Occipital lobe (tissue), 3 donors: ENCODE measurements at places on chromosomes 11 and 22. TPM values are rescaled to one million over a fixed set of nuclear protein-coding genes. Genes with fewer than 3 reads are reported as not detected.

The TMEM45B gene
- total RNA-seq, result 0.31 TPM

The CCDC87 gene
- 0.62 TPM for total RNA-seq

The PKNOX2 gene
- 5.3 TPM for total RNA-seq

The CLDN5 gene
- total RNA-seq, result 83.8 TPM

The SEPTIN3 gene
- 130 TPM for total RNA-seq

The C2CD2L gene
- total RNA-seq, result 7.6 TPM

The ZW10 gene
- 14.0 TPM for total RNA-seq

- DNase-seq, result peak; percentile 3
Observed at GRCh38 chr11:58525037-58525614, 17.2 kb upstream of the OR5B21 start.

DNA sequence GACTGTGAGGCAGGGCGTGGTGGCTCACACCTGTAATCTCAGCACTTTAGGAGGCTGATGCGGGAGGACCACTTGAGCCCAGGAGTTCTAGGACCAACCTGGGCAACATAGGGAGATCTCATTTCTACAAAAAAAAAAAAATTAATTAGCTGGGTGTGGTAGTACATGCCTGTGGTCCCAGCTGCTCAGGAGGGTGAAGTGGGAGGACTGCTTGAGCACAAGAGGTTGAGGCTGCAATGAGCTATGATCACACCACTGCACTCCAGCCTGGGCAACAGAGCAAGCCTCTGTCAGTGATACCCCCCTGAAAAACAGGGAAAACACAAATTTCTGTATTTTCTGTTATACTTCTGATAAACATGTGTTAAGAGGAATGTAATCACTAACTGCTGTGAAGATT is 57.8 kb upstream of the ARHGAP32 start:
- DNase-seq, result no peak

DNA sequence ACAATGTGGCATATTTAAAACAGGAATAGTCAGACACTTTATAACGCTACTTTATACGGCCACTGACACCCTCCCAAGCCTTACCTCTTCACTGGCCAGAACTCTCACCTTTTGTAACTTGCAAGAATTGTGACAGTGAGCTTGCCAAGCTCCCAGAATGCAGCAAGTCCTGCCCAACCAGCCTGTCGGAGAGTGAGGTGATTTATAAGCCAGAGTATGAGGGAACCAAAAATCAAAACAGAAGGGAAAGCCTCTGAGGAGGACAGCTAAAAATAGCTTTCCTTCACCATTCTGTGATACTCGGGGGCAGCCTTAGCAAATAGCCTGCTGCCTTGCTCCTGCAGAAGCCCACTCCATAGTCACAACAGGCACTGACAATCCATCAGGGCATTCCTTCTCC is 229.7 kb downstream of the FAM76B start:
- DNase-seq, result no peak

- DNase-seq, result peak; percentile 51
Observed at GRCh38 chr22:37166675-37167066, 17.0 kb upstream of the IL2RB start.

DNA sequence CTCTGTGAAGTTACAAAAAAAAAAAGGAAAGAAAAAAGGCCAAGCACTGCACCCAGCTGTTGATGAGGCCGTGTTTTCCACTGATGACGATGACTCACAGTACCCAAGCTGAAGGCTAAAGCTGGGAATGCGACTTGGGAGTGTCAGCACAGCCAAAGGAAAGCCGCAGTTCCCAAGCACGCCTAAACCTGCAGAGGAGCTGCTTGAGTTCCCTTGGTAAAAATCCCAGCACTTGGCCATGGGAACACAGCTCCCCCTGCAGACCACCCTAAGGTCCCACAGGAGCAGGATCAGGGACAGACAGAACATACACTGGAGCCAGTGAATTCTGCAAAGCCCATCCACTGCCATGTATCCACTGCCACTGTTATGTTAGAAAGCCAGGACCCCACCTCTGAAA is 39.9 kb downstream of the SERGEF start:
- peak; percentile 68 for DNase-seq

- DNase-seq, result no peak
Observed at GRCh38 chr22:48335442-48336139, 1492.1 kb downstream of the BRD1 start.

DNA sequence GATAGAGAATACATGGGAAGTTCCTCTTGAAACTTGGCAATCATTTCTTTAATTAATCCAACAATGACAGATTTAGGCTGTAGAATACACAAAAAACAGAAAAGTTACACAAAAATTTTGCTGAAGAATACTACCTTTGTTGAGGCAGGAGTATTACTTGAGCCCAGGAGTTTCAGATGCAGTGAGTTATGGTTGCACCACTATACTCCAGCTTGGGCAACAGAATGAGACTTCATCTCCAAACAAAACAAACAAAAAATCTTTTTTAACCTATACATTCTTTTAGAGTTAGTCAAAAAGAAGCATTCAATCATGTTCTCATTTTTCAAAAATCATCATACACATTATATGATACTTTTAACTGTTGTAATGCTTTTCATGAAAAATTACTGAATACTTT is 22.1 kb downstream of the UEVLD start:
- DNase-seq, result no peak

DNA sequence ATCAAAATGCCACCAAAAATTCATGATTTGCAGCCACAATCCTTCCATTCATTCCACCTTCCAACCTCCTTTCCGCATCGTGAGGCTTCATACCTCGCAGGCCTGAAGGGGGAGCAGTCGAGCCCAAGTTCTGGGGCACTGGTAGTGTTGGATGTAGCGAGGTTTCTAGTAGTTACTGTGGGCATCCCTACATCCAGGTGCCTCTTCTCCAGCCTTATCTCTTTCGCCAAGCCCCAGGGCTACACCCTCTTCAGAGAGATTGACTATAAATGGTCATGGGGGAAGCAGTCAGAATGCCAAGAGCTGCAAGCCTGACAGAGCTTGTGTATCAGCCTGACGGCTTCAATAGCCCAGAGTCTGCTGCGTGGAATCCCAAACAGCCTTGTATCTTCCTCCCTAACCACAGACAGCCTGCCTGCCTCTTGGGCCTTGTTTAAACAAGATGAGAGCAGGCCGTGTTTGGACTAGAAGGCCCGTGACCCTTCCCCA is 28.9 kb downstream of the CLMP start:
- DNase-seq, result peak; percentile 18

GRCh38 chr11:57776031-57776521 is 14.5 kb downstream of the CTNND1 start:
- no peak for DNase-seq

- DNase-seq, result no peak
Observed at GRCh38 chr11:15227011-15227410, 112.3 kb downstream of the INSC start.

DNA sequence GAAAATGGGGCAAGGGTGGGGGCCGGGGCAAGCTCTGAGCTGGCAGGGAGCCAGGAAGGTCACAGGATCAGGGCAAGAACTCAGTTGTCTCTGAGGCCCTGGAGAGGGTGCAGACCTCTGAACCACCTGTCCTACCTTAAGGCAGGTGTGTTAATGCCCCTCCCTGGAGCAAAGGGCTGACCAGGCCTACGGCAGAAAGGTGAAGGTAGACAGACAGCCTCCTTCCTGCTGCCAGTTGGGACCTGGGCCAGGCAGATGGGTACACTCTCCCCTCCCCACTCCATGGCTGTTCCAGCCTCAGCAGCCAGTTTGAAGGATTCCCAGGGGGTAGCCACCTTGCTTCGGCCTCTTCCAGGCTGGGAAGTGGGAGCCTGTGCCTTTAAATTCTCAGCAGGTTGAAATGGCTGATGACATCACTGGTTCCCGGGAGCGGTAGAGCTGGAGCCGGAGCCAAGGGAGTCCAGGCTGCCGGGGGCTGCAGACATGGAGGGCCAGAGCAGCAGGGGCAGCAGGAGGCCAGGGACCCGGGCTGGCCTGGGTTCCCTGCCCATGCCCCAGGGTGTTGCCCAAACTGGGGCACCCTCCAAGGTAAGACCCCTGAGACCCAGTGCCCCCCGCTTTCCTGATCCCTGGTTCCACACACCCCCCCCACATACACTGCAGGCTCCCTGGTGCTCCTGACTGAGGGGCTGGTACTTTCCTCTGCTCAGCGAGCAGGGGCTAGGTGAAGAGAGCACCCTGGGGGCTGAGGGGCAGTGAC is at the start of gene INPP5J:
INPP5J (plus strand) TSS at position 435 of the 760 bp plus-strand sequence; CDS start at position 484, 49 bp downstream.
- DNase-seq, result peak; percentile 59

- DNase-seq, result no peak
Observed at GRCh38 chr11:9090488-9091043, 833 bp downstream of the SCUBE2 start.

GRCh38 chr22:39414377-39414776 is 14.8 kb downstream of the TAB1 start:
- no peak for DNase-seq

GRCh38 chr11:116830184-116830912 is 641 bp downstream of the APOC3 start:
- no peak for DNase-seq

DNA sequence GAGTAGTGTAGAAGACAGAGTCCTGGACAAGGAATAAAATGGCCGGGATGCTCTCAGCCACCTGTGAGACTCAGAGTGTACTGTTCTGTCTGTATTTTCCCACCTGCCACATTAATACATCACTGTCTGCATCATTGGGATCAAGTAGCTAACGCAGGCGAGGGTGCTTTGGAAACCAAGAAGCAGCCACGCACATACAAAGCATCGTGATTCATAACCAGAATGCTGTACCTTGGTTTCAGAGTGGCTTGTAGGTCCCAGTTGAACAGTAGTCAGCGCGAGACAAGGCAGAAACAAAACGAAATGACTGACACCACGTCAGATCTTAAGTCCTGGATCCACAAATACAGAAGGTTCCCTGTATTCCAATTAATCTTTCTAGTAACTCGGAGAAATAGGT is 198.3 kb downstream of the GRIK4 start:
- no peak for DNase-seq

DNA sequence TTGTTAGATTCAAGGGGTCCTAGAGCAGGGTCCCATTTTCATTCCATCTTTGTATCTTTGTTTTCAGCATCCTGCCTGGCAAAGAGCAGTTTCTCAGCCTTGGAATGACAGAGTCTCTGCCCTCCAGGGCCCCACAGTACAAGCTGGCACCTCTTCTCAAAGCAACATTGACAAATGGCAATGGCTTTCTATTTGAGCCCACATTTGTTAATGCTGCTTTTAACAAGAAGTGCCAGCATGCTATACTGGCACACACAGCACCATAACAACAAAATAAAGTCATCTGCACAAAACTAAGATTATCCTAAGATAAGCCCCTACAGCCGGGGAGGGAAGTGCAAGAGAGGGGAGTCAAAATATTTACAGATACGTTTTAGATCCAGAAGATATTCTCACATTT is 309.7 kb upstream of the C11orf87 start:
- no peak for DNase-seq
